ENCODE measurements at places on chromosomes 5 and 9. TPM values are rescaled to one million over a fixed set of nuclear protein-coding genes. Genes with fewer than 3 reads are reported as not detected.

- H3K36me3 ChIP-seq: no peaks in the 10 kb centered on the region
- no peaks in the 10 kb centered on the region for H3K4me1 ChIP-seq
- H3K27me3 ChIP-seq: peaks cover 22% of the 10 kb centered on the region
Measured at GRCh38 chr9:127250896-127251391, 13.6 kb upstream of the GARNL3 start.

- H3K27me3 ChIP-seq: no peaks in the 10 kb centered on the region
- no peak for DNase-seq
- peaks cover 57% of the 10 kb centered on the region for H3K4me1 ChIP-seq
- no peaks in the 10 kb centered on the region for H3K36me3 ChIP-seq
- no peak overlapping the region for H3K4me3 ChIP-seq
Measured at GRCh38 chr5:132498686-132499271, 8.2 kb upstream of the IRF1 start.

GRCh38 chr9:87375397-87376073, 122.1 kb upstream of the DAPK1 start:
- no peak for DNase-seq
- H3K27me3 ChIP-seq: peaks cover 5% of the 10 kb centered on the region

DRD1 gene
- total RNA-seq: not detected

- H3K4me1 ChIP-seq: no peaks in the 10 kb centered on the region
- no peak overlapping the region for H3K4me3 ChIP-seq
- H3K36me3 ChIP-seq: peaks cover 19% of the 10 kb centered on the region
- no peak overlapping the region for H3K27ac ChIP-seq
- no peaks in the 10 kb centered on the region for H3K27me3 ChIP-seq
Measured at GRCh38 chr9:78273761-78274160, 23.2 kb upstream of the PSAT1 start.

- DNase-seq: no peak
- H3K36me3 ChIP-seq: no peaks in the 10 kb centered on the region
- no peak overlapping the region for H3K4me3 ChIP-seq
- H3K27ac ChIP-seq: no peak overlapping the region
Measured at GRCh38 chr5:140608722-140609121, 24.3 kb downstream of the CD14 start.

PPP2R2B gene
- total RNA-seq: 17.0 TPM

DNAH5 gene
- total RNA-seq: not detected
